Epithelial cell of alveolus of lung (primary cell): ENCODE measurements at places on chromosomes 11 and 22. TPM values are rescaled to one million over a fixed set of nuclear protein-coding genes. Genes with fewer than 3 reads are reported as not detected.

KDM4E gene
- total RNA-seq, result not detected in 2 replicates

GNG3 gene
- not detected in 2 replicates for total RNA-seq

TEX54 gene
- total RNA-seq, result not detected in 2 replicates

FAT3 gene
- total RNA-seq, result 0.40 and 3.4 TPM in 2 replicates

MISFA gene
- not detected in 2 replicates for total RNA-seq

OR5A1 gene
- not detected in 2 replicates for total RNA-seq
